Fibroblast of lung (primary cell): ENCODE measurements at places on chromosomes 4 and X. TPM values are rescaled to one million over a fixed set of nuclear protein-coding genes. Genes with fewer than 3 reads are reported as not detected.

The KLB gene
- total RNA-seq, result not detected in 2 replicates

The NXF2B gene
- total RNA-seq, result not detected in 2 replicates

The PASD1 gene
- not detected in 2 replicates for total RNA-seq

The EPGN gene
- total RNA-seq, result 0.26 TPM in 1 of 2 replicates, not detected in the other

The VCX2 gene
- total RNA-seq, result not detected in 2 replicates

The EREG gene
- 2.8 and 9.9 TPM in 2 replicates for total RNA-seq

The FHDC1 gene
- total RNA-seq, result 0.26 and 0.33 TPM in 2 replicates

The GPM6B gene
- 0.99 and 1.0 TPM in 2 replicates for total RNA-seq

The SSX2 gene
- total RNA-seq, result not detected in 2 replicates

DNA sequence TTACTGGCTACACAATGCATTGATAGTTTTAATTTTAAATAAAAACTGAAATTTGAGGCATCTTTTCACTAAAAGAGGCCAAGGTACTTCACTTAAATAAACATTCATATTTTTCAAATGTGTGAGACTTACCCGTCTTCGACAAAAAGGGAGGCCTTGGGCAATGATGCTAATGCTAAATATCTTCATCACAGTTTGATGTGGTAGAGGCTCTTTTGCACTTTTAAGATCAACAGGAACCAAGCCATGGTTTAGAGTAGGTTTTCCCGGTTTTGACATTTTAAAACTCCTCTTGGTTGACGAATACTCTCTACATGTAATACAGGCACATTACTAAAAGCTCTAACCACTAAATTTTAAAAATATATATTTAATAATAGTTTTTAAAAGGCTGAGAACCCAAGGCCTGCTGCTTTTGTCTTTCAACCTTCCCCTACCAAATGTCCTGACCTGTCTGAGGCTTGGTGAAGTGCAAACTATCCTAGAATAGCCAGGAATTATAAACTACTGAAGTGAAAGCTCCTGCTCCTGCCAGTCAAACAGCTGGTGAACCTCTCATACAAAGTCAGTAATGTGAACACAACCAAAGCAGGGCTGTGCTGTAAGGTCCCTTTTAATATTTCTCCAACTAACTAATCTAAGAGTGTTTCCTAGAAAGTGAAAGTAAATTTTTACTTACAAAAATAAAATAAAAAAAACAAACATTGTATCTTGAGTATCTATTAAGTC is 153.7 kb downstream of the FBXW7 start:
- no peak for DNase-seq

- DNase-seq, result no peak
Observed at GRCh38 chr4:99159699-99160098, 15.6 kb upstream of the ADH4 start.

DNA sequence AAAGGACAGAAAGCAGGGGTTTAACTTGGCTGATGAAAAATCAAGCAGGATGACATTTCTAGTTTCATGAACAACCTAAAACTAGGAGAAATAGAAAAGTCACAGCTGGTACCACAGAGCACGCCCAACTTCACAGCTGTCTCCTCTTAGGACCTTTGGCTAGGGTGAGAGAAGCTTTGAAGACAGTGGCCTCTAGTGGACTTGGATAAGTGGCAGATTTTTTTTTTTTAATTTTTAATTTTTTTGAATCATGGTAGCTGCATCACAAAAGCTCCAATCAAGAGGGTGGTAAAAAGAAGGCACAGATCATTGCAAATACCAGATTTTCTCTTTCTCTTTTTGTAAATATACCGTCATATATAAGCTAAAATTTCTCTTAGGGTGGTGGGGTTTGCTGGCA is 20.2 kb upstream of the MAP3K15 start:
- DNase-seq, result no peak

DNA sequence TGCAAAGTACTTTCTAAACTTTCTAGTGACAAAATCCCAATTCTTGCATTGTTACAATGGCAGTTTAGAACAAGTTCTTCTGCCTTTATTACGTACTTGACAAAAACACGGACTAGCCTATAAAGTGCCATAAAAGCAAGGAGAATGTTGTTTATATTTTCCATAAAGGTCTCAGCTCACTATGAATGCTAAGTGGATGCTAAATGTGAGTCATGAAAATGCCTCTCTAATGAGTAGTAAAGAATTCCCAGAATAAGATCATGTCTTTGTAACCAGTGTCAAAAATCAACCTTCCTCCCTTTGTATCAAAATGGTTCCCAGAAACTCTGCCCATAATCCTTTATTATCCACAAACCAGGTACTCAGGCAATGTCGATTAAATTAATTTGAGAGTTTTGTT is 539.8 kb upstream of the SLIT2 start:
- DNase-seq, result peak; percentile 88

GRCh38 chr4:16187455-16187854 is 38.8 kb downstream of the TAPT1 start:
- DNase-seq, result no peak

GRCh38 chrX:37904833-37905232 is 57.5 kb upstream of the DYNLT3 start:
- DNase-seq, result no peak

GRCh38 chr4:158161551-158162354 is 11.1 kb downstream of the GASK1B start:
- peak; percentile 98 for DNase-seq

- DNase-seq, result no peak
Observed at GRCh38 chr4:152998861-152999260, 62.7 kb downstream of the FHDC1 start.

DNA sequence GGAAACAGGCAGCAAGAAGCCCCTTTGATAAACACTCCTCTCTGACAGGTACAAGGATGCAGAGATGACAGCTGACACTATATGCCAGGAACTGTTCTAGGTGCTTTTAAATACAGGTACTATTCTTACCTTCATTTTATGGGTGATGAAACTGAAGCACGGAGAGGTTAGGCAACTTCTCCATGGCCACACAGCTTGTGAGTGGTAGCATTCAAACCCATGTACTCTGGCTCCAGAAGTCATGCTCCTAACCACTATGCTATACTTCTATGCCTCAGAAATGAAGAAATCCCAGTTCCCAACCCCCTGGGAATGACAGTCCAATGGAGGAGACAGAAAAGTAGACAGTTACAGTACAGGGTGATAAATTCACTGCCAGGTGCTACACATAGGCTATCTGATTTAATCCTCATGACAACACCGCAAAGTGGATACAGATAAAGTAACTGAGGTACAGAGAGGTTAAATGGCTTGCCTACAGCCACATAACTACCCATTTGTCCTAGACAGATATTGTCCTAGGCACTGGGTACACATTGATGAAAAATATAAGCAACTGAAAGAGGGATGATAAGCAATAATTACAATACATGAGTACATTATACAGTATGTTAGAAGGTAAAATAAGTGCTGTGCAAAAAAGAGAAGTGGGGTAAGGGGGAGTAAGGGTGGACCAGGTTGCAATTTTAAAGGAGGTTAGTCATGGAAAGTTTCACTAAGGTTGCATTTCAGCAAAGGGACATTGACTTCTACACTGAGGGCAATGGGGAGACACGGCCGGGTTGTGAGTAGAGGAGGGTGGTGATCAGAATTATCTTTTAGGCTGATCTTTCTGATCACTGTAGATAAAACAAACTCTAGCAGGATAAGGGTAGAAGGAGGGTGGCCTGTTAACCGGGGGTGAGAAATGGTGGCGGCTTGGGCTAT is 1.6 kb upstream of the F8 start:
- DNase-seq, result no peak

DNA sequence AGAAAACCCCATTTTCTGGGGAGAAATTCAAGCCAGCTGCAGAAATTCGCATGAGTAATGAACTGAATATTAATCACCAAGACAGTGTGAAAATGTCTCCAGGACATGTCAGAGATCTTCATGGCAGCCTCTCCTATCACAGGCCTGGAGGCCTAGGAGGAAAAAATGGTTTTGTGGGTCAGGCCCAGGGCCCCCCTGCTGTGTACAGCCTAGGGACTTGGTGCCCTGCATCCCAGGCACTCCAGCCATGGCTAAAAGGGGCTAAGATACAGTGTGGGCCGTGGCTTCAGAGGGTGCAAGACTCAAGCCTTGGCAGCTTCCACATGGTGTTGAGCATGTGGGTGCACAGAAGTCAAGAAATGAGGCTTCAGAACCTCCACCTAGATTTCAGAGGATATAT is 185.9 kb upstream of the GATB start:
- no peak for DNase-seq

- DNase-seq, result no peak
Observed at GRCh38 chr4:105277702-105278101, 131.0 kb downstream of the TET2 start.

DNA sequence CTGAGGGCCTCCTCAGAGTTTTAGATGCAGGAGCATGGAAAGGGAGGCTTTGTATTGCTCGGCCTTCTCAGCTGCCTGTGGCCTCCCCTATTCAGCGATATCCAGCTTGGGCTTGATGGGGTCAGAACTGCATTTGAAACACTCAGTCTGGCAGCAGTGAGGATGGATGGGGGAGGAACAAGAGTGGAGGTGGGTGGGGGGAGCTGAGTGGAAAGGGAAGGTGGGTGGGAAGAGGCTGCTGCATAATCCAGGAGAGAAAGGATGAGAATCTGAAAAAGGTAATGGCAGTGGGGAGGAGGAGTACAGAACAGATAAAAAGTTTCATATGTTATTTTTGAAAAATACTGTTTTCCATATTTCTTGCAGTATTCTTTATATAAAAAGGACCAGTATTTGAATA is 202.7 kb downstream of the SLC4A4 start:
- DNase-seq, result no peak

- DNase-seq, result peak; percentile 58
Observed at GRCh38 chr4:150126864-150127203, 48.6 kb downstream of the DCLK2 start.

- no peak for DNase-seq
Observed at GRCh38 chr4:6423575-6423974, 48.8 kb downstream of the PPP2R2C start.

GRCh38 chr4:5424211-5424610 is 284.1 kb downstream of the EVC2 start:
- no peak for DNase-seq

GRCh38 chr4:147050356-147050765 is 104.7 kb upstream of the TTC29 start:
- peak; percentile 95 for DNase-seq

DNA sequence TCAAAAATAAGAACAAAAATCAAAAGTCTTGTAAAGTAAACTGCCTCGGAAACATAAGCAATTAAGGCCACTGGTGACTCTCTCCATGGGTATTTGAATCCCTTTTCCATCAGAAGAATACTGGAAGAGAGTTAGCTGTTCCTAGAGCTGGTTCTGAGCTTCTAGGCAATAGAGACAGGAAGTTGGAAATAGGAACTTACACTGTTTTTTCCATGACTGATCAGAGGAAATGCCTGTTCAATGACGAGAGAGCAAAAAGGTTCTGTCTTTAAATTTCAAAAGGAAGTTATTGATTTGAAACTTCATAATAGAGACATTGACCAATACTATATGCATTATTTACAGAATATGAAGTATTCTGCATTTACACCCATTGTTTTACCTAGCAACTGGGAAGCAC is 503.5 kb upstream of the ARX start:
- no peak for DNase-seq

DNA sequence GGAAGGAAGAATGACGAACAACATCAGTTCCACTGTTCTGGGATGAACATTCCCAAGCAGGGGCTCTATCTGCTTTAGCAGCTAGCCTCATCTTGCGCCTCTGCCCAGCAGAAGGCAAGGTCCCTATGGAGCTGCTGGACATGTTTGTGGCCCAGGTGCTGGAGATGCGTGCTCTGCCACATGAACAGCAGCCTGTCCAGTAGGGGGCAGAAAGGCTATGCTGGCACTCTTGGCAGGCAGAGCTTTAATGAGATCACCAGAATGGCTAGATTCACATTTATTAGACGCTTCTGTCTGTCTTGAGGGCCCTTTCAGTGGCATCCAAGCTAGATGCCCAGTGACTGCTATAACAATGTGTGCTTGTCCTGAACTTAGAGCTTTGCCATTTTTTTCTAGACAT is 1826.0 kb downstream of the STIM2 start:
- peak; percentile 9 for DNase-seq

- no peak for DNase-seq
Observed at GRCh38 chr4:143653031-143653430, 47.4 kb downstream of the FREM3 start.

DNA sequence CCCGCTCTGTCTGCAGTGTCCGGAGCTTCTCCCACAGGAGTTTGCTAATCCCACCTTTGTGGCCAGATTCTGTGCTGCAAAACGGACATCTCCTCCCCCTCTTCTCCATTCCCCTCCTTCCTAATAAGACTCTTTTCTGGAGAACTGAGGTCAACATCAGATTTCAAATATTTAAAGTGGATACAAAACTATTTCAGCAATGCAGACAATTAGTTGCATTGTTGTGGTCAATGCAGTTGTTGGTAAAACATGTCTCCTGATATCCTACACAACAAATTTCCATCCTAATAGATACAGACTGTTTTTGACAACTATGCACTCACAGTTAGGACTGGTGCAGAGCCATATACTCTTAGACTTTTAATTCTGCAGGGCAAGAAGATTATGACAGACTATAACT is 5.1 kb upstream of the MCUB start:
- peak; percentile 13 for DNase-seq

DNA sequence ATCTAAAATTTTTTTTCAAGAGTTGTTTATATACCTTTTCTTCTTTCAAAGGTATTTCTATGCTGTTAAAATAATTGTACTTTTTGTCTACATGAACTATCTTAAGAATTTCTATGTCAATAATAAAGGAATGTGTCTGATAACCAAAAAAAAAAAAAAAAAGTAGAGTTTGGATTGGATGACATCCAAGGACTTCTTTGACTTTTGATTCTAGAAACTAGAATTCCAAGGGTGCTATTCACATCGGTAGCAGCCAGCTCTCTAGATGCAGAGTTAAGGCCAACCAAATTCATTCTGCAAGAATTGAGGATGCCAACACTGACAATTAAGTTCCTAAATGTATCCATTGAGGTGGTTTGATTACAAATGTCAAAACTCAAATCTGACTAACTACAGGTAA is 42.0 kb upstream of the PRKG2 start:
- DNase-seq, result peak; percentile 65

- no peak for DNase-seq
Observed at GRCh38 chr4:156248917-156249316, 295.3 kb upstream of the CTSO start.

- DNase-seq, result no peak
Observed at GRCh38 chrX:150229481-150229880, 133.6 kb upstream of the MAMLD1 start.
